Umbilical cord (tissue), 2 donors: ENCODE measurements at places on chromosomes 12 and 14.

- no peak for DNase-seq
These were observed 15.3 kb downstream of the MAP3K12 start for GRCh38 chr12:53483979-53484377.

DNA sequence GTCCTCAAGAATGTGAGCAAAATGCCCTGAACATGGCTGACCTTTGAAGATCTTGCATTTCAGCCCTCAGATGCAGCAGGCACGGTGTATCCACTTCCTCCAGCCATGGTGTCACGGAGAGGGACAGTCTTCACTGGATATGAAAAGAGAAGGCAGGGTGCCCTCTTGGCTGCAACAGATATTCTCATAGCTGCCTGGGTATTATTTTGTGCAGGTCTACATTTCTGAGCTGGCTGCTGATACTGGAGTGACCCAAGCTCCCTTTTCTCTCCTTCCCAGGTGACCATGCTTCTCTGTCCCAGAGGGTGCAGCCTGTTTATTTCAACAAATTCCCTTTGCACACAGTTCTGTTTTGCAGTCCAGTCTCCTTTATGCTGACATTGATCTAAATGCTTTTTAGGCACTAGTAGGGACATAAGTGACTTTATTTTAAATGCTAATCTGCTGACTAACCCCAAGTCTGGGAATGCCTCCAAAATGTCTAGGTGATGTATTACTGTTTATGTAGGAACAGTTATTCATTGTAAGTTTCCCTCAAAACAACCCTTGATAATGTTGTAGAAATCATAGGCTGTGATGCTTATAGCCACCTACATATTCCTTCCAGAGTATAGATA, 17.4 kb upstream of the PYGL start:
- DNase-seq, result peak; percentile 88

DNA sequence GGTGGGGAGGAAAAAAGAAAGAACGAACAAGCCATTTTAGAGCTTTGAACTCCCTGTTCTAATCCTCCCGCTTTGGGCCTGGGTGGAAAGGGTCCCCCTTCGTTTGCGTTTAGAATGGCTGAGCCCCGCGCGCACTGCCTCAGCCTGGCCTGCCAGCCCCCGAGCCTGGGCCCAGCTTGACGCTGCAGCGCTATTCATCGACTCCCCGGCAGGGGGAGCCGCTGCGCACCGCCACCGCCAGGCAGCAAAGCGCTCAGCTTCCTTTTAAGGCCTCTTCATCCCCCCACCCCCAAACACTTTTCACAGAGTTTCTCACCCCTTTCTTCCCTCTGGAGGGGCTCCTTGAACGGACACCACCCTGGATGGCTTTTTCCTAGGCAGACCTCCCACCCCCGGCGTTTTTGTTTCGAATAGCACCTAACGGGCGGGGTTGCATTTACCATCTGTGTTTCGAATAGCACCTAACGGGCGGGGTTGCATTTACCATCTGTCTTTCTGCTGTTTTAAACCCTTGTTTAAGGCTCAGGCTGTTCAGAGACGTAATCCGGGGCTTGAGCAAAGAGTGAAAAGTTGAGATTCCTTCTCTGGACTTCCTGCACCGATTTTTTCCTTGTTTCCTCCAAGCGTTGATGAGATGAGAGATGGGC, 56.4 kb upstream of the PIWIL1 start:
- no peak for DNase-seq

DNA sequence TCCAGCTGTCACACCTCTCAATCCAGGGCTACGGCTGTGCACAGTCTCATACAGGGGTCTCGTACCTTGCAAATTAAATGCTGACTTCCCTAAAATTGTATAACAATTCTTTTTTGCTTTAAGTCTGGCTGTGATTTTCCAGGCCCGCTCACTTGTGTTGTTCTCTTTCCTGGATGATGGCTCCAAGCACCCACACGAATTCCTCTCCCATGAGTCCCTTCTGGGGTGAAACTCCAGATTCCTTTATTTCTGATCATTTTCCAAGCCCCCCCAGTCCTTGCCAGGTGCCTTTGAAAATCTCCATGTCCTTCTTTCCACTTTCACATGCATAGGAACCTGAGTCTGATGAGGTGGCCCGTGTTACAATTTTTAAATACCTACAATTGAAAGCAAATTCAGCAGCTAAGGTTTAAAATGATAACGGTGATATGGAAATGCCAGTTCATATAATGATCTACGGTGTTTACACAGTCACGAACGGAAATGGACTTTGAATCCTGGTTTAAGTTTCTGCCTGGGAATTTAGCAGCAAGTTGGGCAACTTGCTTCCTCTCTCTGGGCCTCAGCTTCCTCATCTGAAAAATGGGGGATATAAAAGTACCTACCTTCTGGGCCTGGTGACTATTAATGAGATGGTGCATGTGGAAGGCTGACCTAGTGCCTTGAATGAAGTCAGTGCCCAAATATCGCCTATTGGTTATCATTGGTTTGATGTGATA, 85.5 kb downstream of the STAB2 start:
- DNase-seq, result no peak

GRCh38 chr12:3204730-3205531, 127.8 kb downstream of the TSPAN9 start:
- DNase-seq, result no peak

GRCh38 chr14:102903889-102904512, 18.5 kb upstream of the AMN start:
- DNase-seq, result no peak

DNA sequence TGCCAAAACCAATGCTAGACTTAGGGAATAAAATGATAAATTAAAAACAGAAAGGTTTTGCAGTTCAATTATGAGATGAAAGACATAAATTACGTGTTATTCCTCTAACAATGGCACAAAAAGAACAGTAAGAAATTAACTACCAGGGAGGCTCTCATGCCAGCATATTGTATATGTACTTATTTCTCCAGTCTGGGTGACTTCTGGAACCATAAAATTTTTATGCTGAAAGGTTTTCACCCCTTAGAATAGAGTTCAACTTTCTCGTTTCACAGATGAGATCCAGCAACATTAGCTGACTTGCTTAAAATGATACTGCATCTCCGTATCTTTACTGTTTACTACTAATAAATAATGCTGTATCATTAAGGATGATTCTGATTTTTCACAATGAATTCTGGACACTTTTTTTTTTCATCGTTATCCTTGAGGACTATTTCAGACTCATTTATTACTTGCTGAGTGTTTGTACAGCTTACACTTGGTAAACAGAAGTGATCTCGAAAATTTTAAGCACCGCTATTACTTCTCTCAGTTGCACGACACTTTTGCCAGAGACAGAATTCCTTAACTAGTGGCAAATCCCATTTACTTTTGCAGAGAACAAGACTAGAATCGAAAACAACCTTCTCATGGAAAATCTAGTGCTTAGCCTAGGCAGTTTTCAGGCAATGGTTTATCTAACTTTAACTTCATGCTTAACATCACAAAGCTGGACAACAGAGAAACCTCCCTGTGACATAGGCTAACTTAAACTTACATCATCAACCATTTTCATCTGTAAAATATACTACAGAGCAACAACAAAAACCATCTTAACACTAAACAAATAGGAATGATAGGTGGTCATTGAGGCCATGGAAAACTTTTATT, 2.7 kb downstream of the RSRC2 start:
- no peak for DNase-seq

- DNase-seq, result no peak
These were observed 1.2 kb downstream of the NKX2-1 start for GRCh38 chr14:36518586-36519430.

GRCh38 chr14:68523989-68524725, 268.7 kb downstream of the ZFP36L1 start:
- DNase-seq, result peak; percentile 61

GRCh38 chr12:132451172-132451835, 38.6 kb upstream of the FBRSL1 start:
- DNase-seq, result no peak

DNA sequence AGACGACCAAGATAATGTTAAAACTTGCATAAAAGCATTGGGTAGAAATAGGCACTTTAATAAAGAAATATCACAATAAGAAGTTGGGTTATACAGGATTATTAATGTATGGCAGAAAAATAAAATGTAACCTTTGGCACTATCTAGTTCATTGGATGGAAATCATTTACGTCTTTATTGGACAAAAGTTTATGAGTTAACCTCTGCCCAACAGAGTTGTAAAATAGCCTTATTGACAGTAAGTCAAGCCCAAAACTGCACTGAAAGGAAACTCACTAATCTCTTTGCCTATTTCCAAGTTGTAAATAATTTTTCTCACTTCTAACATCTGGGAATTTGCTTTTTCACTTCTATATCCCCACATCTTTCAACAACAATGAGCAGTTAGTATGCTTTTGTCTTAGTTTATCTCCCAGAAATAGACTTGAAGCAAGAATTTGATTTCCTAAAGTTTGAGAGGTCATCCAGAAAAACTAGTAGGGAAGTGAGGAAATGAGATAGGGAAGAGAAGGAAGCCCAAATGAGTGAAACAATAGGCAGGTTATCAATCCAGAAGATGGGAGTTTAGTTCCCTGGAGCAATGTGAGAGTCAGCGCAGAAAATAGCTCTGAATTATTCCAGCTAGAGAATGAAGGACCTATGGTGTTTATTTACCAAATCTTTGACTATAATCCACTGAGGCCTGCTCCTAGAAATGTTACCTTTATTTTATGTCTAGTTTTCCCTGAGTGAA, 434.8 kb downstream of the CCER1 start:
- no peak for DNase-seq

GRCh38 chr12:52691076-52691840, 11.1 kb upstream of the KRT1 start:
- DNase-seq, result peak; percentile 5

DNA sequence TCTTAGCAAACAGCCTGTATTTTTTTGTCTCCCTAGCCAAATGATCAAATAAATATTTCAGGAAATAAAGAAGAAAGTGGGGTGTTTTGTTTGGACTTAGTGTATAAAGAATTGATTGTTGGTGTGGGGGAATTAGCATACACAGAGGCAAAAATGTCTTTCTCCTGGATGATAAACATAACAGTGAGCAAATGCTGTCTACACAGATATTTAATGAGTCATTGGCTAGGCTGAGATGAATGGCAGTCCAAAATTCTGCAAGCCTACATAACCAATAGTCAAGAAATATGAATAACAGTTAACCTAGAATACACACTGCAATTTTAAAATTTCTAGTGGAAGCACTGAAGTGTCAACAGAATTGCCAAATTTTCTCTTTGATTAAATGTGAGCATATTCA, 35.8 kb downstream of the MYF5 start:
- DNase-seq, result no peak

DNA sequence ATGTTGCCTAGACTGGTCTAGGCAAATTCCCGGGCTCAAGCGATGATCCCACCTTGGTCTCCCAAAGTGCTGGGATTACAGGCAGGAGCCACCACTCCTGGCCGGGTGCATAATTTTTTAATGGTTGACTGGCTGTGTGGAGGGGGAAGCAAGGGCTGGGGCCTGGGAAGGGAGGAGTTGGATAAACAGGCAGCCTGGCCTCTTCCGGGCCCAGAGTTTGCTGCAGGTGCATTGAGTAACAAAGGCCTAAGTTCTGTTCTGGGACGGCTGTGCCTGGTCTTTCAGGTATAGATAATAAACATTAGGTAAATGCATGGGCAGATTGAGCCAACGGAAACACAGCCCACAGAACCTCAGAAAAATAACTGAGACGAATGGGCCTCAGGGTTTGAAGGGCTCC, 191.3 kb upstream of the TBX3 start:
- DNase-seq, result no peak

DNA sequence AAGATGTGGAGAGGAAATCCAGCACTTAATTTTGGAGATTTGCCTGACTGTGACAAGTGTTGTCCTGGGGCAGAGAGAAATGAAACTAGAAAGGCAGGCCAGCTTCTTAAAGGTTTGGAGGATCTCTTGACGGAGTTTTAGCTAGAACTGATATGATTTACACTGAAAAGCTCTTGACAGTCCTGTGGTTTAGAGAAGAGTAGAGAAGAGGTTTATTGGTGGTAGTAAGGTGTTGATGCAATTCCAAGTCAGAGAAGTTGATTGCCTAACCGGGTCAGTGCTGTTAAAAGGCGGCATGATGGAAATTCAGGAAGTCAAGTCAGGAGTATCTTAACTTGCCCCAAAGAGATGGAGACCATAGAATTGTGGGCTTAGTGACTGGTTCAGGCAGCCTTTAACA, 89.0 kb upstream of the TRAF3 start:
- no peak for DNase-seq

- no peak for DNase-seq
These were observed 75.6 kb downstream of the PPM1H start for GRCh38 chr12:62859321-62859737.

- DNase-seq, result no peak
These were observed 2.2 kb upstream of the DAAM1 start for GRCh38 chr14:59186306-59186705.

- no peak for DNase-seq
These were observed 51.1 kb upstream of the FRMD6 start for GRCh38 chr14:51600658-51601057.

- peak; percentile 78 for DNase-seq
These were observed 129.0 kb upstream of the MED13L start for GRCh38 chr12:116406529-116406928.

DNA sequence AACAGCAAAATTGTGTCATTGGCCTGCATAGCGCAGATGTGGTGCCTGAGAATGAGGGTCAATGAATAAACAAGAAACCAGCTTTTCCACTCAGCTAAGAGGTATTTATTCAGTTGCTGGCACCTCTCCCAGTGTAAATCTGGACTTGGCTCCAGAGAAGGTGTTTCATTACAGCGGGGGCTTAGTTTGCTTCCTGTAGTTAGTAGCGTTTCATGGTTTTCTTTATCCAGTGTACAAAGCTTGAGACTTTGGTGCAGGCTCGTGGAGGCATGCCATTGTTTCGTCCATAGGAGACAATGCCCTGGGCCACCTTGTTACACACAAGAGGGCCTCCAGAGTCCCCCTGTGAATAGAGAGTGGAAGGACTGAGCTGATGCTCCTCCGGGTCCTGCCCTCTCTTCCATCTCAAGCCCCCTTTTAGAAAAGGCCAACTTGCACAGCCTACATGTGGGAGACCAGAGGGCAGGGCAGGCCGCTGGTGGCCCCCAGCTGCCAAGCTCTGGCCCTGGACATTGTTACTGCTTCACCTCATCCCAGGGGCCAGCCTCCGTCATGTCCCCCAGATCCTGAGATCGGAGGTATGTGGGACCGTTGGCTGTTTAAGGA, 3.0 kb downstream of the GZMB start:
- peak; percentile 24 for DNase-seq

GRCh38 chr14:74501135-74501614, 7.6 kb downstream of the ISCA2 start:
- peak; percentile 77 for DNase-seq

DNA sequence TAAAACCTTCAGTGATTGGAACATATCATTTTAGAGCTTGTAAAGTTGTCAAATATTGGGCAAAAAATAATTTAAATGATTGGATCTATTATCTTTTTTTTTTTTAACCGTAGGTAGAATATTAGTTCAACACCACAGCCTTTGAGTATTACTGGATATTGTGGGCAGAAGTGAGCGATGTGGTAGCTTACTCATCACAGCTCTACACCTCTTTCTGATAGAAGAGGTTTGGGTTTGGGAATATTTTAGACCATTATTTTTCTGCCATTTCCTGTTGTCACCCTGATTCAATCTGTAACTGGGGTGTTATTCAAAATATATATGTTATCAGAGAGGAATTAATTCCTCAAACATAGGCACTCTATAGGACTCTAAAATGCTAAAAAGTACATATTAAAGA, 34.8 kb upstream of the SLC38A2 start:
- no peak for DNase-seq

GRCh38 chr14:53766106-53766505, 190.5 kb downstream of the BMP4 start:
- no peak for DNase-seq

GRCh38 chr14:95784137-95784536, 70.2 kb upstream of the TCL1A start:
- DNase-seq, result peak; percentile 41

- DNase-seq, result peak; percentile 75
These were observed 79.8 kb downstream of the SRRM4 start for GRCh38 chr12:119060847-119061796.
